ENCODE measurements at places on chromosomes 2 and 18.

DNA sequence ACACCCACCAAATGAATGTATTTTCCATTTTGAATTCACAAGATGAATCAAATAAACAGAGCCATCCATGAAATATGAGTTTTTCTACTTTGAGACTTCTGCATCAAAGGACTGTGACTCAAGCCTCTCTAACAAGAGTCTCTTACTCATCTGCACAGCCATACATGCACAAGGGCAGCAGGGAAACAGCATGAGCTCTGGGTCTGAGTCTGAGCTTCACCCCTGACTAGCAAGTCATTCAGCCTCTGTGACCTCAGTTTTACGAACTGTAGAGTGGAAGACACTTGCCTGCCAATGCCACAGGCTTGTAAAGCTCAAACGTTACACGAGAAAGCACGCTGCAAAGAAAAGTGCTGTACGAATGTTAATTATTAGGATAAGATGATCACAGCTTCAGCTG lies 42.9 kb downstream of the MREG start:
- DNase-seq, result no peak

DNA sequence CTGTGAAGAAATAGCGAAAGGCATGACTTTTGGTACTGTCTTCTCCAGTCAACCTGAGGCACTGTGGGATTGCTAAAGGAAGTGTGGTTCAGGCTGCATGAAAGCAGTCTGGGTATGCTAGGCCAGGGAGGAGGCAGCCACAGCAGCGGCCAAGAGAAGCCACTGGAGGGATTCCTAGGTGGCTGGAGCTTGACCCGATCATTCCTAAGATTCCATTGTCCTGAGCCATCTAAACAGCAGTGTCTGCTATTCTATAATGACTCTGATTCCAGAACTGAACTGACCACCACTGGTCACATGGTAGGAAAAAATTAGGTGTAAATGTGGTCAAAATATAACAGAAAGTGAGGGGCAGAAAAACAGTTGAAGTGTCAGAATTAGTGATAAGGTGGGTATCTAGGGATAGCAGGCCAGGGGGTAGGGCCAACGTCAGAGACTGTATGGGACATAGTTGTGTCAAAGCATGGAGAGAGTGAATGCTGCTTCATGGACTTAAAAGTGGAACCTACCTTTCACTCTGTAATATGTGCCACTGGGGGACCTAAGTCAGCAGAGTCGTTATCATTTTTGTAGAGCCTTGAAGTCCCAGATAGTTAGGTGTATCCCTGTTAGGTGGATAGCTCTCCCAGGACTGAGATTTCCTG lies 204.6 kb downstream of the CTNNA2 start:
- DNase-seq, result no peak

DNA sequence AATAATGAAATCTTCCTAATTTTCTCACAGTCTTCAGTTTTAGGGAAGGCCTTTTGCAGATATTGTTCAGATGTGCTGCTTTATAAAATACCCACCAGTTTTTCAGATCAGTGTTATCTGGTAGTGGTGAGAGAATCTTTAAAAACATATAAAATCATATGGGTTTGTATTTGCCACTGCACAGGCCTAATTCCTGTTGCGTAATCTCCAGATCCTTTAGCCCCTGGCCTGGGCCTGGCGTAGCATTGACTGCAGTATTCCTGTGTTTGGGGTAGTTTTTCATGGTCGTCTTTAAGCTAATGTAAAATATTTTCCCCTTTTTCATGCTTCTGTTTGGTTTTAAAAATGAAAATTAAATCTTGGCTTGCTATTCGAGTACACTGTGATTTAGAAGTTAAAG lies 43.2 kb downstream of the TSHZ1 start:
- DNase-seq, result no peak

DNA sequence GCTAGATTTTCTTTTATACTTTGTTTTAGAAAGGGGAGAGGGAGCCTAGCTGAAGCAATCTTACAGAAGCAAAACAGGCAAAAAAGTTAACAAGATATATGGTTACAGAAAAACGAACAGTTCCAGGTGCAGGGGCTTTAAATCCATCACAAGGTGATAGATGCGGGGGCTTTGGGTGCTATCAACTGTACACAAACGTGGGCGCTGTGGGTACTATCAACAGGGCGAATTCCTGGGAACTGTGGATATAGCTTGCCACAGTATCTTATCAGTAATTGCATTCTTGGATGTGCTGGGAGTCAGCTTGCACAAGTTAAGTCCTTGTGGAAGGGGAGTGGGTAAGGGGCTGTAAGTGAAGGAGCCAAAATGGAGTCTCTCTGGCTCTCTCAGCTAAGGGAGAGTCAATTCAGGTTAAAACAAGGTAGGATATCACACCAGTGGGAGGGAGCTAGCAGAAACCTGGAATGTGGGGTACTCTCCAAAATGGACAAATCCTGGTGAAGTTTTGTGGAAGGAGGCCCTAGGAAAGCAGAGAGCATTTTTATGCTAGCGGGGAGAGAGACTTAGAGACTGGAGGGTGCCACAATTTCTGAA lies 325.8 kb upstream of the SPHKAP start:
- no peak for DNase-seq

DNA sequence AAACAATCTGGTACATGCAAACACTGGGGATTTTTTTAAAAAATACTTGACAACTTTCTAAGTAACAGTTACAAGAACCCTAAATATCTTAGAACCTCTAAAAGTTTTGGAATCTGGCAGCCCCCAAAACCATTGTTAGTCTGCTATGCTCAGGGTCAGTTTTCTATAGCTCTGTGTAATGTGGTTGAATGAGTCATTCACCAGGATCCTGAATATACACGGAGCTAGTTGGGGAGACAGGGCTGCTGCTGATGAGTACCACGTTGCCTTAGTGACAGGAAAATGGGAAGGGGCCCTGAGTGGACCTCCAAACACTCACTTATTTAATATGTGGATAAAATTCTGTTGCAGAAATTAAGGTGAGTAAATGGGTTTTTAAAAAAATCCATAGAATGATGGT lies 36.9 kb upstream of the TANC1 start:
- DNase-seq, result no peak
